ENCODE measurements at places on chromosomes 5 and 9. TPM values are rescaled to one million over a fixed set of nuclear protein-coding genes. Genes with fewer than 3 reads are reported as not detected.

DNA sequence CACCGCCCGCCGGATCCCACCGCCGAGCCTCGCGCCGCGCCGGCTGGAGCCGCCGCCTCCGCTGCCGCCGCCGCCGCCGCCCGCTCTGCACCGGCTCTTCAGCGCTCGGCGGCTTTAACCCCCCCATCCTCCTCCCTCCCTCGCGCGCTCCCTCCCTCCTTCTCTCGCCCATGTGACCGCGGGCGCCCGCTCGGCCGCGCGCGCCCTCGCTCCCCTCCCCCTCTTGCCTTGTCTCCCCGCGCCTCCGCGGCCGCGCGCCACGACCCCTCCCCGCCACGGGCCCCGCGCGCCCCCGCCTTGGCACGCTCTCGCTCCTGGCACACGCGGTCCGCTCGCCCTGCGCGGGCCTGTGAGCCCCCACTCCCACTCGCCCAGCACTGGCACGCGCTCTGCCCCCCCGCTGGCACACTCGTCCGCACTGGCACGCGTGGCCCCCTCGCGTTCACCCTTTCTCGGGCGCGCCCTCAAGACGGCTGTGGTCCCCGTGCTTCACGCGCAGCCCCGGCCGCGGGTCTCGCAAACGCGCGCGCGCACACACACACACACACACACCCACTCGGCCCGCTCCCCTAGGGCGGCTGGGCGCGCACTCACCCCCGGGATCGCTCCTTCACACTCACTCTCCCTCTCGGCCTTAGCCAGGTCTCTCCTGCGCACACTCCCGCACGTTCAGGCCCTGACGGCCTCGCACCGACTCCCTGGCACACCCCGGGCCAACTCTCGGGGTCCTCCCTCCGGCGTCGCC, at the start of gene CNTFR:
CNTFR (minus strand) TSS at position 89 of the 745 bp plus-strand sequence. CDS start 20,743 bp downstream, outside the sequence.
- peak; percentile 88 for DNase-seq

- no peak for DNase-seq
These were observed 158.5 kb upstream of the NFIL3 start for GRCh38 chr9:91582181-91582580.

DNA sequence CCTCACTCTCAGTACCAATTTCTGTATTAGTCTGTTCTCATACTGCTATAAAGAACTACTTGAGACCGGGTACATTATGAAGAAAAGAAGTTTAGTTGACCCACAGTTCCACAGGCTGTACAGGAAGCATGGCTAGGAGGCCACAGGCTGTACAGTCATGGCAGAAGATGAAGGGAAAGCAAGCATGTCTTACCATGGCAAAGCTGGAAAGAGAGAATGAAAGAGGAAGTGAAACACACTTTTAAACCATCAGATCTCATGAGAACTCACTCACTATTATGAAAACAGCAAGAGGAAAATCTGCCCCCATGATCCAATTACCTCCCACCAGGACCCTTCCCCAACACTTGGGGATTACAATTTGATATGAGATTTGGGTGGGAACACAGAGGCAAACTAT, 698.8 kb downstream of the CDH9 start:
- DNase-seq: no peak

- no peak for DNase-seq
These were observed 69.0 kb upstream of the DAPK1 start for GRCh38 chr9:87428659-87429058.

Gene TEX53
- not detected for total RNA-seq

Gene BHMT2
- total RNA-seq: 0.41 TPM
